ENCODE measurements at places on chromosomes 12 and 14.

- no peak for DNase-seq
Measured at GRCh38 chr14:102164965-102165364, 25.3 kb downstream of the WDR20 start.

DNA sequence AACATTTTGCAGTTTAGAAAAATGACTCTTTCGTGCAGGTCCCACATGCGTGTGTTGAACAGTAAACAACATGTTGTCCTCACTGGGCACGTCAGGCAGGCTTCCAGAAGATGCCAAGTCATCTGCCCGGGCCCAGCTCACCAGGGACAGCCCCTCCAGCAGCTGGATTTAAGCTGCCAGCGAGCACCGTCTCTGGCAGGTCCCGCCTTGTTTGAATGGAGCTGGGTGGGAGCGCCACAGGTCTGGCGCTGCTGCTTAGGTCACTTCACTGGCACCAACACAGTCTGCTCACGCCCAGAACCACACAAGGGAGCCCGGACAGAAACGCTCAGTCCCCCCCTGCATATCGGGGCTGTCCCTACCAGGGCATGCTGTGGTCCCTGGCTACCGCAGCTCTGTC lies 33.1 kb upstream of the MMP17 start:
- no peak for DNase-seq

- no peak for DNase-seq
Measured at GRCh38 chr12:5328669-5329517, 103.0 kb upstream of the NTF3 start.

GRCh38 chr14:73789989-73790581 lies 61.5 kb upstream of the PTGR2 start:
- no peak for DNase-seq

DNA sequence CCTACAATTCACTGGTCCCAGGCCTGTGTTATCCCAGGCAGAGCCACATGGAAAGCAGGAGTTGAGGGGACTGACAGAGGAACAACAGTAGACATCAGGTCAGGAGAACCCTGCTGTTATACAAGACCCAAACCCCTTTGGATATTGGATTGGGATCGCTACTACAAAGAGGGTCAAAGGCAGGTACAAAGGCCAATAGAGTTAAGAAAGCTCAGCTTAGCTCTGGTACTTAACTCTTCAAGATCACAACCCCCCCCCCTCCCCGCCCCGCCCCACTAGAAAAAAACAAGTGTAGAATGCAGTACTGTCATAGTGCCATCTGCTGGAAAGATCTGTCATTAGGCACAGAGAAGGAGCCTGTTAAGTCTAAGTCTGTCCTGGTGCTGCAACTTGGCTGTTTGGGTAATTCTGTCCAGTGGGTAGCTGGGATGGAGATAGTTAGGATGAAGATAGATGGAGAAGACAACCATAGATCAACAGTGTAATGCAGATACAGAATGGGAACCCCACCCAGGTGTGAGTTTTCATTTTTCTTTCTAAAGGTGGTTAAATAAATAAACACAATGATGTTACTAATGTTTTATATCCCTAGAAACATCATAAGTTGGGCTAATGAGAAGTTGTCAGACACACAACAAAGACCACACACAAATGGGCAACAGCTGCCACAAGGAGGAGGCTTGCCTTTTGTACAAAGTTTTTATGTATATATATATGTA lies 17.2 kb downstream of the REM2 start:
- no peak for DNase-seq

GRCh38 chr14:69266572-69267345 lies 6.8 kb downstream of the GALNT16 start:
- DNase-seq, result no peak

DNA sequence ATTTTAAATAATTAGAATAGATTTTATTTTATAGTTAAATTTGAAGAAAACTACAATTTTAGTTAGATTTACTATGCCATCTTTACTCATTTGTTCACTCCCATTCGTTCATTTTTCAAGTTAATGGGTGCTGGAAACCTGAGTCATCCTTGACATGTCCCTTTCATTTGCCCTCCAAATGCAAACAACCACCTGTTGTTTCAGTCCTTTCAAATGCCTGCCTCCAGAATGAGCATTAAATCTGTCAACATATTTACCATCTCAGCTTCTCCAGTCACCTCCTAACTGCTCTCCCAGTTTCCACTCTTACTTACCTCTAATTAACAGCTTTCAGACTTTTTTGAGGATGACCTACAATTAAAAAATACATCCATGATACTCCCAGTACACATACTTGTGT lies 375.5 kb downstream of the RAD51B start:
- DNase-seq, result no peak

- DNase-seq, result no peak
Measured at GRCh38 chr14:76490111-76490510, 114.2 kb downstream of the ESRRB start.

DNA sequence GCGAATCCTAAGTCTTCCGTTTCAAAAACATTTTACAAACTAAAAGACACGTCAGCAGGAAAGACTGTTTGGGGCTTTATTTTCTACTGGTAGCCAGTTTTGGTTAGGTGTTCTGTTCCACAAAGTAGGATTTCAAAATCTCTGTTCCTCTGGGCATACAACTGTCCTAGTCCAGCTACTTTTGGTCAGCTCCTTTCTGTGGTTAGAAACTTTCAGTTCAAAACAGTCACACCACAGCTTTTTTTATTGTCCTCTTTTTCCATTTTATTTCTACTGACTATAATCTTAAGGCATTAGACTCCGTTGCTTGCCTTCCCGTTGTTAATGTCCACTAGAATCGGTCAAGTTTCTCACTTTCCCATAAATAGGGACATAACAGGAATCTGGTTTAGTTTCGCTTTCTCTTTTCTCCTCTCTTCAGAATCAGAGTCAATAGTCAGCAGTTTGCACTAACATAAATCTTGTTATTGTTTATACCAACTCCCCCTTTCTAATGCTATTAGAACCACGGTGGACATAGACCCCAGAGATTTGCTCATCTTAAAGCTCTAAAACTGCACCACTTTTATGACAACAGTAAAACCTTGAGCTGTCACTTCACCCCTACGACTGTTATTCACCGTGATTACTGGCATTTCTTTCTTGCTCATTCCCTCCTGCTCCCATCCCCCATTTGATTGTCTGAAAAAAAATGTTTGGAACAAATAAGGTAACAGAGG lies 41.5 kb upstream of the NPAS3 start:
- no peak for DNase-seq

DNA sequence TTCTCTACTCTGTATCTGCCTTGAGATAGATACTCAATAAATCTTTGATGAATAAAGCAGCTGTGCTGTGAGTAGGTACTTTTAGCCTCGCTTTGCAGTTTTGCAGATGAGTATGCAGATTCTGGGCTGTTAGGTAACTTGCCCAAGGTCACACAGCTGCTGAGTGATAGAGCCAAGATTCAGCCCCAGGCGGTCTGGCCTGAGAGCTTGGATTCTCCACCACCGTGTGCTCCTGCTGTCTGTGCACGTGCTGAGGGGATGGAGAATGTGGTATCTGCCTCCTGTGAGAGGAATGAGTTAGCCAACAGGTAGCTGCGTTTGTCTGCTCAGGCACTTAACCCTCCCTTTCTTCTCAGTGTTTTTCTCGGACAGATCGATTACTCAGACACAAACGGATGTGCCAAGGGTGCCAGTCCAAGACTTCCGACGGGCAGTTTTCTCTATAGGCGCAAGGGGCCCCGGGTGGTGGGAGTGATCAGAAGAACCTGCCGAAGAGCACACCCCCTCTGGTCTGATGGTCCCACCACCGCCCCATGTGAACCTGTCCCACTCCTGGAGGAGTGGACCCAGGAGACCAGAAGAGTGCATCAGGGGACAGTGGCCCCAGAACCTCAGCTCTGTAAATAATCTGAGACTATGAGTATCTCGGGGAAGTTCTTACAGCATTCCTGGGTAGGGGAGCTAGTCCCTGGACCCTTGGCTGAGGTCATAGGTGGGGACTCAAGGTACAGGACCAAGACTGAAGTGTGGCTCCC lies 6.6 kb upstream of the CSAD start:
- no peak for DNase-seq

Measured in activated gamma-delta T cell treated with anti-CD3 and anti-CD28 coated beads, Interleukin-2, amount 50 U/mL, for 16 hours (primary cell).